ENCODE measurements at places on chromosomes 5 and 9.
A peak's percentile ranks its signal among the peaks of the same experiment; 100 is the strongest.

DNA sequence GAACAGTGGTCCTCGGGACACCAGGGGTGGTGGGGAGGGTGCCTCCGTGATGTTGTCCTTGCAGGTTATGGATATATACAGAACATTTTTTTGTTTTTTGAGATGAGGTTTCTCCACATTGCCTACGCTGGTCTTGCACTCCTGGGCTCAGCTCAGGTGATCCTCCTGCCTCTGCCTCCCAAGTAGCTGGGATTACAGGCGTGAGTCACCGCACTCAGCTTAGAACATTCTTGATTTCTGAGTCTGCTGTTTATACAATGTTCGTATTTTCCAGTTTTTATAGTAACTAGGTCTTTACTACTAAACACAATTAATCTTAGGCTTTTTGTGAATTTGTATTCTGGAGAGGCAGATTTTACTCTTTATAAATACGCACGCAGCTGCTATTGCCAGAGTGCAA, 6.0 kb downstream of the PMPCA start:
- no peak for DNase-seq

DNA sequence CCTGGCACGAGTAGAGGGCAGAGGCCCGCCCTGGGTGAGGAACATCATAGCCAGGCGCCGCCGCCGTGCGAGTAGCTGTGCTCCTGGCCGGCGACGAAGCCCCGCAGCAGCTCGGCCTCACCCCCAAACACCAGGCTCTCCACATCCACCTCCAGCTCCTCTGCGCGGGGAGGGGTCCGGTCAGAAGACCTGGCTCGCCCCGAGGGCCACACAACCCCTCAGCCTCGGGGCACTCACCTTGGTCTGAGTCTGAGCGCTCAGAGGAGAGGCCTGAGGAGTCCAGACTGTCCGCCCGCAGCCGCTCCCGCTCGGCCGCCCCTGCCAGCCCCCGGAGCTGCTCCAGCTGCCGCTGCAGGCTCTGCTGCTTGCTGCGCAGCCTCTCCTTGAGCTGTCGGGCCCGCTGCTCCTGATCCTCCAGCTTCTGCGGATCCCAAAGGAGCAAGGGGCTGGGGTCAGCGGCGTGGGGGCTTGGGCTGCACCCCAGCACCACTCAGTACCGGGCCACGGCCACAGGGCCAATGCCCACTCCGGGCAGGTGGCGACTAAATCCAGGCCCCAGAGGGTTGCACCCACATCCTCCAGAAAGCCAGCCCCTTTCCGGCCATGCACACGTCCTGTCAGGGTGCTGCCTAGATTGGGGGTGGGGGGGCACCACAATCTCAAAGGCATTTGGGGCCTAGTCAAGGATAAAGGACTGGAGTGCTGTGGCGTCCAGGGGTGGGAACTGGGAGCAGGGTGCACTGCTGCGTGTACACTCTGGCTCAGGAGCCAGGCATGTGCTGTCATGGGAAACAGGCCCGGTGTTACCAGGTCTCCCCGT, 3.9 kb downstream of the MXD3 start:
- no peak for DNase-seq

GRCh38 chr5:174735498-174736330, 11.3 kb downstream of the MSX2 start:
- DNase-seq: no peak

DNA sequence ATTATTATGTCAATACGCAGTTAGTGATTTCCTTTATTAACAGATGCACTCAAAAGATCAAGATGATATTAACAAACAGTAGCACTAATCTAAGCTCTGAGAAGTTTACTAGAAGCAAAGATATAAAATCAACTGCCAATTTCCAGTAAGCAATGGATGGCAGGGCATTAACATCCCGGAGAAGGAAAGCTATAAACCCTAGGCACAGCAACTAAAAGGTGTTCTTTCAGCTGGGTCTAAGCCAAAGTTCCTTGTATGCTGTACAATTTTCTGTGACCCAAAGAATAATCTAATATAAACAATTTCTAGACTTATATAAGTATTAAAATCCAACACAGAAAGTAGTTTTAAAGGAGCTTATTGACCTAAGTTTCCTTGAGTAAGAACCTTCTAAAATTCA, 39.4 kb downstream of the PJA2 start:
- DNase-seq: no peak

DNA sequence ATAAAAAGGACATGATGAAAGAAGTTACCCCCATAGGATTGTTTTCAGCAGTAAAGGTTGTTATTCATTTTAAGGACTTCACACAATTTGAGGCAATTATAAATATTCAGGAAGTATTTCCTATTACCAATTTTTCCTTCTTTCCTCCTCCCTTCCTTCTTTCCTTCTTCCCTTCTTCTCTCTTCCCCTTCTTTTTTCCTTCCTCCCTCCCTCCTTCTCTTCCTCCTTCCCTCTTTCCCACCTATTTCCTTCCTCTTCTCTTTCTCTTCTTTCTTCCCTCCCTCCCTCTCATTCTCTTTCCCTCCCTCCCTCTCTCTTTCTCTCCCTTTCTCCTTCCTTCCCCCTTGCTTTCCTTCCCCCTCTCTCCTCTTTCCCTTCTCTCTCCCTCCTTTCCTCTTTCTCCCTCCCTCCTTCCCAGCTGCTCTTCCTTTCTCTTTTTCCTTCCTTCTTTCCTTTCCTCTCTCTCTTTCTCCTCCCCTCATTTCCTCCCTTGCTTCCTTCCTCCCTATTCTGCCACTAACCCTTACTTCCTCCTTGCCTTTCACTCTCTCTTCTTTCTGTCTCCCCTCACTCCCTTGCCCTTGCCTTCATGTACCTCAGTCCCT, 105.1 kb downstream of the ADRB2 start:
- no peak for DNase-seq

- no peak for DNase-seq
These were observed 73.0 kb upstream of the SNX2 start for GRCh38 chr5:122701640-122702523.

- DNase-seq: no peak
These were observed 13.9 kb upstream of the ENHO start for GRCh38 chr9:34536685-34537084.

DNA sequence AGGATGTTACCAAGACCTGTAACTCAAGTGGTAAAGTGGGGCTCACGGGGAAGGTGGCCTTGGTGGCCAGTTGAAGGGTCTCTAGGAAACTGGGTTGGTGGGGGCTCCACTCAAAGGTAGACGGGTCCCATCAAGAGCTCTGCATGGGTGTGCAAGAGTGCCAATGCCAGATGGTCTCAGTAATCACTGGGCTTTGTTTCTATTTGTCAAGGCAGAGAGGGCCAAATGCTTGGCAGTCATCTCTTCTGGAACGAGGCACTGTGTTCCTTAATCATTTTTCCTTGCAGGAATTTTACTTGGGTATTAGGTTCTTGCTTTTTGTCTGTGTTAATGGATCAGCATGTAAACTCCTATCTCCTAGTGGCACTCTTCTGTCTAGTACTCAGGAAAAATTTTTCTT, 220.8 kb downstream of the DIRAS2 start:
- DNase-seq: no peak

- DNase-seq: peak; percentile 79
These were observed at the start of gene ANKRD33B for GRCh38 chr5:10563945-10564837. ANKRD33B (plus strand) TSS chr5:10564070; CDS start chr5:10564468, 398 bp downstream.
